NCI-H524 (cell line): ENCODE measurements at places on chromosomes 12 and 14.
A peak's percentile ranks its signal among the peaks of the same experiment; 100 is the strongest.

DNA sequence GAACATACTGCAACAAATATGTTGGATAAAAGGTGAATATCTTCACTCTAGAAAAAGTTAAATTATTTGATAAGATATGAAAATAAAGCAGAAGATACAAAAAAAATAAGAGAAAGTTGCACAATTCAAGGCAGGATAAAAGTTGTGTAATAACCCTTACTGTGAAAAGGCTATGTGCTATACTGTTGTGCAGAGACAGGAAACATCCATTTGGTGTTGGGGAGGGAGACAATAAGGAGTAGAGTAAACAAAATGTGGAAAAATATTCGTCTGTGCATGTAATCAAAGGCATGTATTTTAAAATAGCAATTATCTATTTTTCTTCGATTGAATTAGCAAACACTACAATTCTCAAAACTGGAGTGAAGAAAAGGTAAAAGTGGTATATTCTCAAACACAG is 34.8 kb downstream of the PTHLH start:
- no peak for DNase-seq

DNA sequence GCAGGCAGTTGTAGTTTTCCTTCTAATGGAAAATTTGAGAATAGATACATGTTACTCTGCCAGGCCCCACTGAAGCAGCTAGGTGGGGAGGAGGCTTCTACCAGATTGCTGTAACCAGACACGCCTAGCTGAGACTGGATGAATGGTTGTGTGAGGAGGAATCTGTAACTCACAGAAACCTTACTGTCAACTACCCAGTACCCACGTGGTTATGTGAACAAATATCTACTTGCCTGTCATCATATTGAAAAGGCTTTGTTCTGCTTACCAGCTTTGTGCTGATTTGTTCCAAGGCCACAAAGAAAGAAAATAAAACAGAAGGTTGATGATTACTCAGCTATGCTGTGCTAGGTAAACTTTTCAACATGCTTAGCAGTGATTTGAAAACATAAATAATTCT is 167.2 kb downstream of the CAPZA3 start:
- DNase-seq: no peak

DNA sequence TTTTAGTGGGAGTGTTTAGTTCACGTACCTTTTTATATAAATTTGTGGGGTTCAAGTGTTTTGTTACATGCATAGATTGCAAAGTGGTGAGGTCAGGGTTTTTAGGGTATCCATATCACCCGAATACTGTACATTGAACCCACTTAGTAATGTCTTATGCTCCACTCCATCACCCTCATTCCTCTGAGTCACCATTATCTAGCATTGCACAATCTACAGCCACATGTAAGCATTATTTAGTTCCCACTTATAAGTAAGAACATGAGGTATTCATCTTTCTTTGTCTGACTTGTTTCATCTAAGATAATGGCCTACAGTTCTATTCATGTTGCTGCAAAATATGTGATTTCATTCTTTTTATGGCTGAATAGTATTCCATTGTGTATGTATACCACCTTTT is 583.7 kb upstream of the LRFN5 start:
- no peak for DNase-seq

DNA sequence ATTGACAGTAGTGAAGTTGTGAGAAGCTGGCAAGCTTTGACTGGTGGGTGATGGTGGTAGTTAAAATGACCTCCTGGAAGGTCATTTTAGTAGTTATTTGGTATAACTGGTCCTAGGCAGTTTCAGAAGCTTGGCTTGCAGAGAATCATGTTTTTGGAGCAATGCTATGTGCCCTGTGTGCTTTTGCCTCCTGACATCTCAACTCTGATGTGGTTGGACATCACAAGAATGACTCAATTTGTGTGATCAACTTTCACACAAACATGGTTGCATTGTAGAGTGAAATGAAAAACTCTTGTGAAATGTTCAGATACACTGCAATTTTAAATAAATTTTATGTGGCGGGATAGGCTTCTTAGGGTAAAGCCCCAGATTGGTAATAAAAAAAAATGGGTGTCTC is 8.3 kb upstream of the ABCD2 start:
- no peak for DNase-seq

- no peak for DNase-seq
These were observed 31.7 kb upstream of the DYNC1H1 start for GRCh38 chr14:101932673-101933072.

- no peak for DNase-seq
These were observed 20.7 kb upstream of the TCP11L2 start for GRCh38 chr12:106281804-106282203.

GRCh38 chr12:127381681-127382080 is 885.3 kb upstream of the TMEM132C start:
- DNase-seq: no peak

DNA sequence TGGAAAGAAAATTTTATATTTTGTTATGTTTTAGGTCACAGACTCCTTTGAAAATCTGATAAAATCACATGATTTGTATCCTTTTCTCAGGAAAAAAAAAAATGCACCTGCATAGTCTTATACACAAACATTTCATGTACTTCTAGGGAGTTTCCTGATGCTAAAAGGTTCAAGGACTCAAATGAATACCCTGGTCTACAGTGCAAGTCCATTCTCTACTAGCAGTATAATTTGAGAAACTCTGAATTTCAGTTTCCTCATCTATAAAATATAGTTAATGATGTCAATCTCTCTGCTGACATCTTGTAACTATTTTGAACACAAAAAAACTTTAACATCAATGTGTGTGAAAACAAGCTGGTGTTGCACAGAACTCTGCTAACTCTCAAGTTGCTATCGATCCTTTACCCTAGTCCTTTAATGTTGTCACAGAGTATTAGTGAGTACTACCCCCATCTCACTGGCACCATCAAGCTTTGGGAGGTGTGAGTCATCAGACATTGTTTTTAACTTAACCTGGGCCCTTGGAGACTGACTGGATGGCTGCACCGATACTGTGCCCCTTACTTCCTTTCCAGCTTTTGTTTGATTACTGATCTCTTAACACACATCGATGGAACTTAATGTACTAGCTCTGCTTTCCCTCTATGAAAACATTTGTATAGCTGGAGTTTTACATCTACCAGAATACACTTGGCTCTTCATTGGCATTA is 251.9 kb upstream of the SOX5 start:
- DNase-seq: no peak

- no peak for DNase-seq
These were observed 52.1 kb downstream of the NUAK1 start for GRCh38 chr12:106086696-106087095.

- DNase-seq: no peak
These were observed 27.7 kb downstream of the UBR7 start for GRCh38 chr14:93234798-93235197.

DNA sequence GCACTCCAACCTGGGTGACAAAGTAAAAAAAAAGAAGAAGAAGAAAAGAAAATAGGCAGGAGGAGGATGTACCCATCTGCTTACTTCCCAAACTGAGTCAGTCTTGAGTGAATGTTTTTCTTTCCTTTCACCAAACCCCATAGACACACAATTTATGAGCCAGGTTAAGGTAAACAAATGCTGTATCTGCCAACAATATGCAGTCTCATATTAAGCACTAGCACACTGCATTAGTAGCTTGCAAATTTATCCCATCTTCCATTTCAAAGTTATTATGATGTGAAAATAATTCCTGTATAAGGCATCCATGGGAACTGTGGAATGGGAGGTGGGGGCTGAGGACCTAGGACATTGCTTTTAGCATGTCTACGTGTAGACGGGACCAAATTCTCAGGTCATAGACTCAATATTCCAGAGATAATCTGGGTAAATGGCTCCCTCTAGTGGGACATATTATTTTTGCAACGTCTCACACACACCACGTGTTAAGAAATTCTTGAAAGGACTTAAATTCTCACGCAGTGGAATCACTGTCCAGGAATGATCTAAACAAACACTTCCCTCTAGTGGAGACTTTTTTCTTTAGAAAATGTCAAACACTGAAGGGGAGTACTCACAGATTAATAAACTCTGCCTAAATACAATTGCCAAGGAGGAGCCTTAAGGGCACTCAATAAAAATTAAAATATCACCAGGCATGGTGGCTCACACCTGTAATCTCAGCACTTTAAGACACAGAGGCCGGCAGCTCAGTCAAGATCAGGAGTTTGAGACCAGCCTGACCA is 17.1 kb upstream of the OR10P1 start:
- peak; percentile 95 for DNase-seq

GRCh38 chr12:1463073-1463905 is 131.1 kb downstream of the FBXL14 start:
- DNase-seq: no peak

DNA sequence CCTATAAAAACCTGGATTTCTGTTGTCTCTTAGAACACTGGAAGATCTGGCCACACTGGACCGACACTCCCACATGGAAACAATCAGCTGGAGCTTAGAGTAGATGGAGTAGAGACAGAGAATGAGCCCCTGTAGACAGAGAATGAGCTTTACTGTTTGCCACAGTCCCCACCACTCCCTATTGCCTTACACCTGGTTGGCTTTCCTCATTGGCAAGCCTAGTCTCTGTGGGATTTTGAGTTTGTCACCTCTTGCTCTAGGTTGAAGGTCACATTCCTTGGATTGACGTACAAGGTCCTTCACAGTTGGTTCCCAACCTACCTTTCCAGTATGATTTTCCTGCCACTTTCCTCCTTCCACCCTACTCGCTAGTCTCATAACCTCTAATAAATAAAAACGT is 2.0 kb upstream of the HCAR1 start:
- DNase-seq: no peak

DNA sequence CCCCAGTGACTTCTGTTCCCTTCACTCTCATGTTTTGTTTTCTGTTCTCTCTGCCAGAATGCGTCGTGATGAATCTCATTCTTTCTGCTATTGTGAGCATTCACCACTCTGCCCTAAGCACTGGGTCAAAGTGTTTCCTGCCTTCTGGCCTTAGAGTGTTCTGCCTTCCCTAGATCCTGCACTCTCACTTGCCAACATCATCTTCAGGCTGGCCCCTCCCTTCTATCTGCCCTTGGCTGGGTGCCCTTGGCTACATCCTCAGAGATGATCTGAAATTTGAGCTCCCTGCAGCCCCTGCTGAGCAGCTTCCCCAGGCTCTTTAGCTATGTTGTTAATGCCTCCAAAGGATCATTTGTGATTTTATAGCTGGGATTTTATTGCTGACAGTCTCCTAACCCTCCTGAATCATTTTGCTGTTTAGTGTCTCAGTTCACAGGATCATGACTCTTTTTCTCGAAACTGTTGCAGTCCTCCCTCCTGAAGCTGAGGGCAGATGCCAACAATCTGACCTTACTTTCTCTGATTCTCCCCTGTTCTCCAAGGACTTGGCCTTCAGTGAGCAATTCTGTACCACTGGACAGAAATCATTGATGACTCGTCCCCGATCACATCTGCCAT is 4.5 kb downstream of the DHRS2 start:
- peak; percentile 99 for DNase-seq

- DNase-seq: no peak
These were observed 266.6 kb downstream of the KIF21A start for GRCh38 chr12:39176356-39176755.

- DNase-seq: no peak
These were observed 262.4 kb downstream of the TTC6 start for GRCh38 chr14:37857774-37858266.

DNA sequence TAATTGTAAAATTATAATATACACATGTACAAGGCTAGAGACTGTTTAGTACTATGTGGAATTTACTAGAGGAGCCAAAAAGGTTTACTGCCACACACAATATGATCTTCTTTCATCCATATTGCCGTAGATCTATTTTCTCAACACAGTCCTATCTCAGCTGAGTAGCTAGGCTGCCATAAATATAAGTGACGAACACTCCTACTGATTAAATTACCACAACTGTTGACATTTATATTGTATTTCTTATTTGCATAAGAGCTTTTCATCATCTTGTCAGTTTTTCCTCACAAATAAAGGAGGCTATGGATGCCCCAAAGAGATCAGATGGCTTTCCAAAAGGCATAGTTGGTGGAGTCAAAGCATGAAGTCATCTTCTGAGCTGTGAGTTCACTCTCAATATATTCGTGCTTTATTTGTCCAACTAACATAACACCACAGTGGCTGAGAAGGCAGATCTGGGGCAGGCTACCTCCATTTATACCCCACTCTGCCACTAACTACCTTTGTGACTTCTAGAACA is 78.6 kb downstream of the CCDC59 start:
- no peak for DNase-seq

DNA sequence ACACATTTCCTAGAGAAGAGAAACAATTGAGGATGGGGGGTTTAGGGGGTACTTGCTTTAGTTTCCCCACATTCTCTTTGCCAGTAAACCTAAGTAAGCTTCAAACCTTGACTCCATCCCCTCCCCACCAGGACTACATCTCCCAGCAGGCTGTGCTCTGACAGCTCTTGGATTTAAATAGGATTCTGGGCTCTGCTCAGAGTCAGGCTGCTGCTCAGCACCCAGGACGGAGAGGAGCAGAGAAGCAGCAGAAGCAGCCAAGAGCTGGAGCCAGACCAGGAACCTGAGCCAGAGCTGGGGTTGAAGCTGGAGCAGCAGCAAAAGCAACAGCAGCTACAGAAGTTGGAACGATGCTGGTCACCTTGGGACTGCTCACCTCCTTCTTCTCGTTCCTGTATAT is 20.6 kb downstream of the RDH12 start:
- peak; percentile 15 for DNase-seq

- no peak for DNase-seq
These were observed 159.6 kb upstream of the PZP start for GRCh38 chr12:9367828-9368227.

- no peak for DNase-seq
These were observed 418.6 kb downstream of the PDZRN4 start for GRCh38 chr12:41606468-41607445.

DNA sequence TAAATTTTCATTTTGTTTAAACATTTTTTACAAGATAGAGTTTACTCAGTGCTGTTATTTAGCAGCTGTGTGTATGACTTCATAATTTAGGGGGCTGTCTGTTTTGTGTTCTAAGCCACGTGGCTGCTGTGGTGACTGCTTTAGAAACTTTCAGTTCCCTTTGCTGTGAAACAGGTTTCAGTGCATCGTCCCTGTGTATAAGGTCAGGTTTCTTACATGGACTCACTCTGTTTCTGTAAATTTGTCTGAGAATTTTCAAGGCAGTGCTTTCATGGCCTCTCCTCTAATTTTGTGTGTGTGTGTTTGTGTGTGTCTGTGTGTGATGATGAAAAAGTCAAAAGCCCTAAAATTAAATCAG is 32.4 kb downstream of the BICD1 start:
- peak; percentile 56 for DNase-seq

GRCh38 chr12:442235-442884 is 17.4 kb upstream of the B4GALNT3 start:
- DNase-seq: peak; percentile 59

DNA sequence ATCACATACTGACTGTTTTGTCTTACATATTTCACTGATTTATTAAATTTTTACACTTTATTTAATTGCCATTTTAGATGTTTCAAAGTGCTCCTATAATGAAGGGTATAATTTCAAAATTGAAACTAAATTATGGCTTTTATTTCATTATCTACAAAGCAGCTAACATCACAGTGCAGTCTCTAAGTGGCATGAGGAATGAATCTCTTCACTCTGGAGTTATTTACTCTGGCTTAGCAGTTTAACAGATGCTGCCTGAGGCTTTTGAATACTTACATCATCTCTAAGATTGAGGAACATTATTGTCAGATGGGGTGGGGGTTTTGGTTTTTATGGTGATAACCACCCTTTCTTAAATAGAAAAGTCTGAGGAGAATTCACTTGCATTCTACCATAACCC is 386.4 kb downstream of the TRHDE start:
- no peak for DNase-seq

GRCh38 chr14:49512147-49512551 is 74.0 kb downstream of the RPS29 start:
- DNase-seq: no peak

- no peak for DNase-seq
These were observed 98.0 kb downstream of the BBS10 start for GRCh38 chr12:76250256-76250655.

GRCh38 chr14:79514700-79515099 is 696.6 kb downstream of the DIO2 start:
- DNase-seq: no peak
